ENCODE measurements at places on chromosomes 6 and 20. TPM values are rescaled to one million over a fixed set of nuclear protein-coding genes. Genes with fewer than 3 reads are reported as not detected.

Gene OSER1
- 51.6 TPM for total RNA-seq

- no peak for DNase-seq
Measured at GRCh38 chr6:111280445-111280955, 193.2 kb downstream of the SLC16A10 start.

DNA sequence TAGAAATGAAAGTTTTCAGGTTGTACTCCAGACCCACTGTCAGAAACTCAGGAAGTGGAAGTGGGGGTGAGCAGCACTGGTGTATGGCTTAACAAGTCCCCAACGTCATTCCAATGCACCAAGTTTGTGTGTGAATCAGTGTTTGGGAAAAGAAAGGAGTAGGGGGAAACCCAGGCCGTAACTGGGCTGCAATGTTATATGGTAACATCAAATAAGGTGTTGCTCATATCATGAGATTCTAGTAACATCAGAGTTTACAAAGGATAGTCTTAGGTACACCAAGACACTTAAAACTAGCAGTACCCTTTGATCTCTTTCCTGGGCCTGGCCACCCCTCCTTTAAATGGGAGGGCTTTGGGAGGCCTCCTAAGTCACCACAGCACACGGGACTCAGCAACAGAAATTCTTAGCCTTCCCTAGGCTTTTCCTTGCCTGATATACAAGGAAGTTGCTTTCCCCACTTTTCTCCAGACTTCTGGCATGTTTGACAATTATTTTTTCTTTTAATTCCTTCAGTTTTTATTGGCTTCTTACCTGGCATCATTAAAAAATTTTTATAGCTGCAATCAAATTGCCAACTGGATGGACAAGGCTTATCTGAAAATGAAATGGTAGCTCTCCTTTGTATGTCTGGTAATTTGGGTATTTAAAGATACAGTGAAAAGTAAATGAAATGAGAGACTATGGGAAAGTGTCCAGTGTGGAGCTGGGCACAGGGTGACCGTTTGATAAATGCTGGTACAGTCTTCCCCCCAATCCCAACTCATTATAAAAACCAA lies 15.1 kb downstream of the E2F3 start:
- no peak for DNase-seq

Gene MLN
- not detected for total RNA-seq

Gene DAAM2
- 4.7 TPM for total RNA-seq
